ENCODE measurements at places on chromosomes 3 and 15.

DNA sequence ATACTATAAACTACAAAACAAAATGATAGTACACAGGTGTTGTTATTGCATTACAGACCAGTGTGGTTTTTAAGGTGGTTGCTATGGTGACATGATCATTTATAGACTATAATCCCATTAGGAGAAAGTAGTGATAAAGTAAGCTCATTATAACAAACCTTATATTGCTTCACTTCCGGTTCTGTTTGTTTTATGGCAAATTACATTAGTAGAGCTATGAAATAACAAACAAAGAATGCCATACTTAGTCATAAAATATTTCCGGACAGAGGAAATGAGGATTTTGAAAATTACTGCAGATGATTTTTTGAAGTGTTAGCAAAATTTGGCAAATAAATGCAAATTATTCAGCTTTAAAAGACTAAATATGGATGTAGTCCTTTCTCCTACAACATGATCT, 640.4 kb upstream of the ARPP21 start:
- DNase-seq = no peak

DNA sequence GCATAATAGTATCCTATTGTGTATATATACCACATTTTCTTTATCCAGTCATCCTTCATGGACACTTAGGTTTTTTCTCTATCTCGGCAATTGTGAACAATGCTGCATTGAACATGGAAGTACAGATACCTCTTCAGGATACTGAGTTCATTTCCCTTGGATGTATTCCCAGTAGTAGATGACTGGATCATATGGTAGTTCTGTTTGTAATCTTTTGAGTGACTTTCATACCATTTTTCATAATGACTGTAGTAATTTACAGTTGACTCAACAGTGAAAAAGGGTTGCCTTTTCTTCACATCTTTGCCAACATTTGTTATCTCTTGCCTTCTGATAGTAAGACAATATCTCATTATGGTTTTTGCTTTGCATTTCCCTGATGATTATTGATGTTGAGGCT, 21.8 kb downstream of the MYH15 start:
- DNase-seq = no peak

DNA sequence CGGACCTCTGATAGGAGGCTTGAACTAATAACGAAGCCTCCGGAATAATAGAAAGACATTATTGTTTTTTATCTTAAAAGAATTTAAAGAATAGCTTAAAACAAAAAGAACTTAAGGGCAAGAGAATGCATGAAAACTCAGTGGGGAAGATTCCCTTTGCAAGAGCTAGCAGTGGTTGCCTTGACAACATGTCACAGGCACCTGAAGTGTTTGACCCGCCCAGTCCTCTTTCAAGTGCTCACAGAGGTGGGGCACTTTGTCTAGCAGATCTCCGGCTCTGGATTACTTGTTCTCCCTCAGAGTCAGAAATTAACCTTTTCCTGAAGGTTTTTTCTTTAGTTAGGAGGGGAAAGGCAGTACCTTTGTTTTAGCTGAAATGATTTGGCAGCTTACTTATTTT, 37.8 kb downstream of the LARS2 start:
- no peak for DNase-seq

GRCh38 chr15:80950291-80951078, 39.1 kb downstream of the MESD start:
- no peak for DNase-seq

GRCh38 chr3:78571486-78571885, 1196.3 kb downstream of the ROBO1 start:
- DNase-seq = no peak
